ENCODE measurements at places on chromosomes 6 and 20.
A peak's percentile ranks its signal among the peaks of the same experiment; 100 is the strongest.

DNA sequence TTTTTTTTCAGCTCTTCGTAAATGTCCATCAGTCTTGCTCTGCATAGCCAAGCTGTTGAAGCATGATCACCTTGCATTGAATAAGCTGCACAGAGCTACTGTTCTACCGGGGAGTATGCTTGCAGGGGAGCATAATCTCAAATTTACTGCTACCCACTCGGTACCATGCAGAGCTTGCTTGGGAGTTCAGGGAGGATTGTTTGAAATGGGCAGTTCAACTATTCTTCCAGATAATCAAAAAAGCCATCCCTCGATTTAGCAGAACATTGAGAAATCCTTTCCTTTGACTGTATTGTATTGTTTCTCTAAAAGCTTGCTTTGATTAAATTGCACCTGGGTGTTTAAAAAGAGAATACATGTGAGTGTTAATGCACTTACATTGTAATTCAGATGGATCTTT is 332.6 kb downstream of the UTRN start:
- DNase-seq = no peak

DNA sequence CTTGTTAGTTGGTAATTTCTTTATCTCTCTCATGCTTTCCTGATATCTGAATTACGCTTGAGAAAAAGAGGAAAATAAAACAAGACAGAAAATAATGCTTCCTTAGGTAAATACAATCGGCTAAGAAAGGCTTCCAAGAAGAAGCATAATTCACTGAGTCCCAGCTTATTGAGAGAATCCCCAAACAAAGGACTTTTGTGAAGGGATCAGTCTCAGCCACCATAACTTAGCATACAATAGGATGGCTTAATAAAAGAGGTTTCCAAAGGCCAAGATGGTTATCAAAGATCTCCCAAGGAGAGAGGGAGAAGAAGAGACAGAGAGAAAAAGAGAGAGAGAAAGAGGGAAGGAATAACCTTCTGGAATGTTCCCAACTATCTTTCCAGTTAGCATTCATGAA is 46.0 kb upstream of the SALL4 start:
- no peak for DNase-seq

DNA sequence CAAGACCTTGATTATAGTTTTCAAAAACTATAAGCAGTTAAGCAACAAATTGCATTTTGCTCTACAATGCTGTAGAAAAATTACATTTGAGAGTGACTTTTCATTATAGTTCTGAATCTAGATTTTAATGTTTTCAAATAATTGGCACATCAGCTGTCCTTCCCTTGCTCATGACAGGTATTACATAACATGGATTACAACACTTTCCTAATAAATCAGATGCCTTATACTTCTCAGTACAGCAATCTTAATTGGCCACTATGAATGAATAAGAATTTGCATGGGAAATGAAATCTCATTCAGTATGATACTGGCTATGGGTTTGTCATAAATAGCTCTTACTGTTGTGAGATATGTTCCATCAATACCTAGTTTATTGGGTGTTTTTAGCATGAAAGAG is 29.9 kb downstream of the HSF2 start:
- no peak for DNase-seq

GRCh38 chr20:63117661-63118302 is 98.1 kb downstream of the YTHDF1 start:
- no peak for DNase-seq

GRCh38 chr6:130307752-130308361 is 58.0 kb upstream of the TMEM200A start:
- no peak for DNase-seq

DNA sequence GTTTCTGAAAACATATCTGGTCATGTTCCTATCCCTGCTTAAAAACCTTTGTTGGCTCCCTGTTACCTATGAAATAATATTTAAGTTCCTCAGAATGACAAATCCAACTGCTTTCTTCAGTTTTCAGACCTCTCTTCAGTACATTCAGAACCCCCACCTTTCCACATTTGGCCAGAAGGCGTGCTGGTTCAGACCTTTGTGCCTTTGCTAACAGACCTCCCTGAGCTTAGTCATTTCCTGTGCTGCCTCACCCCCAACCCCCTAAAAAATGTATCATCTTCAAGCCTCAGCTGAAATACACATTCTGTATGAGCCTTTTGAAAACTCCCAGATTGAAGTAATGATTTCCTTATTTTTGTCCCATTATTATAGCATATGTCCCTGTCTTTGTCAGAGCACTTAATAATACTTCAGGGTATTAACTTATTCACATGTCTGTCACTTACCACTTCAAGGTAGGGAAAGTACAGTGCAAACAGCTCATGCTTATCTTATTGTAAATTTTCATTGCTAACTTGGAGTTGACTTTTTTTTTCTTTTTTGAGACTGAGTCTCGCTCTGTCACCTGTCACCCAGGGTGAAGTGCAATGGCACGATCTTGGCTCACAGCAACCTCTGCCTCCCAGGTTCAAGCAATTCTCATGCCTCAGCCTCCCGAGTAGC is 19.7 kb downstream of the FAM217A start:
- DNase-seq = peak; percentile 36
